ENCODE measurements at places on chromosomes 4 and X.

DNA sequence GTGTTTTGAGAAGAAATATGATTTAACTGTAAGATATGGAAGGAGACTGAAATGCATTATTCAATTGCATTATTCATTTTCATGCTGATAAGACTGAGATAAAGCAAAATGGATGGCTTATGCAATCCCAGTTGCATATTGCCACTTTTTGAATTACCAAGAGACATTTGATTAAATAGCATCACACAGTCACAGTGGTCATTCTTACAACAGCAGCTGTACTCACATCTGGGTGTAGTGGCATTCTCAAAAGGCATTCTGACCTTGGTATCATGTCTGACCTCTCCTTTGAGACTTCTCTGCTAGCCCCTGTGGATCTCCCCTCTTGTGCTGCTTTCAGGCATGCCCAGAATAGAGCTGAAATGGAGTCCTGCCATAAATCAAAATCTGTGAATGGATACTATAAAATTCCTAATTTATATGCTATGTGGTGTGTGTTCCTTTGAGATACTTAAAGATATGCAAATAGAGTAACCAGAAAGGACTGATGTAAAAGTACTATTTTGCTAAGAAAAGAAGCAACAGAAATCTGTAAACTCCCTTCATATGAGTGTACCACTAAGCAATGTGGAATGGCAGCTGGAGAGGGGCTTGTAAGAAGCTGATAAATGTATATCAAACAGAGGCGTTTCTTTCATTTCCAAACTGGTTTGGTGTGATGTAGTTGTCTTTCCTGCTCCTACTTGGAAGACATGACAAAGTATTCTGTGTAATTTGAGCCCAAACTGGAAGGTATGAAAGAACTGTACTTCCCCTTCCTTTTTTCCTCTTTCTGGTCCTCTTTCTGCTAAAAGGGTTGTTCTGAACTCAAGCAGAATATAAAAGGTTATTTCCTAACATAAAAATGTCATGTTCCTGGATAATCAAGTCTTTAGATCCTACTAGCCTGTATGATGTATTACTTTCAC is 25.4 kb upstream of the METAP1 start:
- DNase-seq: no peak

- no peak for DNase-seq
Observed at GRCh38 chr4:124230268-124230667, 482.3 kb downstream of the ANKRD50 start.

GRCh38 chr4:179485781-179486180 is 2043.5 kb upstream of the AGA start:
- no peak for DNase-seq

DNA sequence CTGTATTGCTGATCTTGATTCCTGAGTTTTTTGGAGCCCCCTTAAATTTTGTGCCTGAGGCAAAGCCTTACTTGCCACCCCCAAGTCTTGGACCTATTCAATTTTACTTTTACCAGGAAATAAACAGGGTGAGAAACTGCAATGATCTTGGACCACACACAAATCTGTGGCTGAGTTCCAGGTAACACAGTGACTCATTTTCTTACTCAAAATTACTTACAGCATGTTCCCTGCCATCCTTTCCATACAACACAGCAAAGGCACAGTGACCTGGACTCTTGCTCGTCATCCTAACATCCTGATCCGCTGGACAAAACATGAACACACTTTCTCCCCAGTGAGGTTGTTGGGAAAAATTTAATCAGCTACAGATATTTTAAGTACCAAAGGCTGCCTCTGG is 60.7 kb upstream of the S100G start:
- DNase-seq: no peak

DNA sequence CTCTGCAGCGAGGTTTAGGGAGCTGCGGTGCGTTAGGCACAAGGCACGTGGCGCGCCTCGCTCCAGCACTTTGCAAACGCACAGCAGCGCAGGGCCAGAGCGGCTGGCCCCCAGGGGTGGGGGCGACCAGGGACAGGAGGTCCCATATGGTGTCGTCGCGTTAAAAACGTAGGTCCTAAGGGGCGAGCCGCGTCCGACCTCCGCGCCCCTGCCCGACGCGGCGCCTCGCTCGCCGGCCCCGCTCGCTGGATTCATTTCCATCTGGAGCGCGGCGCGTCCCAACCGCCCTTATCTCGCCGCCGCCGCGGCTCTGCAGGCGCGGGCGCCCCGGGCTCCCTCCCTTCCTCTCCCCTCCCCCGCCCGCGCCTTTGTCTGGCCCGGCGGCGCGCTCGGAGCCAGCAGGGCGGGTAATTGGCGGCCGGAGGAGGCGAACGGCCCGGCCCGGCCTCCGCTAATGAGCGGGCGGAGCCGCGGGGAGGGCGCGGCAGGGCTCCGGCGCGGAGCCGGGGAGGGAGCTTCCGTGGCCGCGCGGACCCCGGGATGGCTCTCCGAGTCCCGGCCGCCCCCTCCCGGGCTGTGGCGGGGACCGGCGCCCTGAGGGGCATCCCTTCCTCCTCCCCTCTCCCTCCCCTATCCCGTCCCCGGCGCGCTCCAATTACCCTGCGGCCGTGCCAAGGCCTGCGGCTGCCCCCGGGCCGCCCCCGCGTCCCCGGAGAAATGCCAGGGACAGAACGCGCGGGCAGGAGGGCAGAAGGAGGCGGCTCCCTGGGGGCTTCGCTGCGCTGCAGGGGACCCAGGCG is 409.0 kb downstream of the BCOR start:
- no peak for DNase-seq

DNA sequence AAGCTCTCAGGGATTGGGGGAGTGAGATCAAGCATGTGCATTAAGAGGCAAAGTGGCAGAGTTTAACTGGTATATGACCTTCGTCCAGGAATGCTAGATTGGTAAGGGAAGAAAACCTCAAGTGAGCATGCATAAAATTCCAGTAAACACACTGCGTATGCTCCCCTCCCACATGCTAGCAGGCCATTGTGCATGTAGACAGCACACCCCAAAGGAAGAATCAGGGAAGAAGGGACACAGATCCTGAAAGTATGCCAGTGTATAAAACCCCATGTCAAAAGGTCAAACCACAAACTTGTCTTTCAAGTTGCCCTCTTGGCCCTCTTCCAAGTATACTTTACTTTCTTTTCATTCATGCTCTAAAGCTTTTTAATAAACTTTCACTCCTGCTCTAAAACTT is 405.2 kb upstream of the CNKSR2 start:
- DNase-seq: no peak

GRCh38 chr4:162364651-162365050 is 200.9 kb upstream of the FSTL5 start:
- no peak for DNase-seq

- no peak for DNase-seq
Observed at GRCh38 chrX:150080497-150080896, 142.2 kb upstream of the EOLA2 start.

- DNase-seq: no peak
Observed at GRCh38 chr4:96775501-96775900, 935.6 kb downstream of the PDHA2 start.

- DNase-seq: no peak
Observed at GRCh38 chr4:128384091-128384520, 96.5 kb upstream of the PGRMC2 start.

DNA sequence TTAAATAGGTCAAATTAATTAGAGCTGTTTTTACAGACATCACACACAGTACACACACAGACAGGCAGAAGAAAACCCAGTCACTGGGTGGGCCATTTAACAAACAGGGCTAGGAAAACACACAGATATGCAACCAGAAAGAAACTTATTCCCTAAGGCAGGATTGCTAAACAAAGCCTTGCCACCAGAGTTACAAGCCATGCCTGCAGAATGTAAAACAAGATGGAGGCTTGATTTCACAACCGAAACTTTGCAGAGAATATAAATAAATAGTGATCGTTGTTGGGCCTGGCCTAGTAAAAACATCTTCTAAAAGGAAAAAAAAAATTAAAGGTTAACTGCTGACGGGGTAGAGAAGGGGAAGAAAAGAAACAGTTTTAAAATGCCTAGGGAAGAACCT is 212.3 kb downstream of the NAP1L3 start:
- no peak for DNase-seq

GRCh38 chrX:9271789-9272525 is 192.9 kb upstream of the TBL1X start:
- no peak for DNase-seq

GRCh38 chrX:18575744-18576143 is 96.2 kb downstream of the RS1 start:
- no peak for DNase-seq

DNA sequence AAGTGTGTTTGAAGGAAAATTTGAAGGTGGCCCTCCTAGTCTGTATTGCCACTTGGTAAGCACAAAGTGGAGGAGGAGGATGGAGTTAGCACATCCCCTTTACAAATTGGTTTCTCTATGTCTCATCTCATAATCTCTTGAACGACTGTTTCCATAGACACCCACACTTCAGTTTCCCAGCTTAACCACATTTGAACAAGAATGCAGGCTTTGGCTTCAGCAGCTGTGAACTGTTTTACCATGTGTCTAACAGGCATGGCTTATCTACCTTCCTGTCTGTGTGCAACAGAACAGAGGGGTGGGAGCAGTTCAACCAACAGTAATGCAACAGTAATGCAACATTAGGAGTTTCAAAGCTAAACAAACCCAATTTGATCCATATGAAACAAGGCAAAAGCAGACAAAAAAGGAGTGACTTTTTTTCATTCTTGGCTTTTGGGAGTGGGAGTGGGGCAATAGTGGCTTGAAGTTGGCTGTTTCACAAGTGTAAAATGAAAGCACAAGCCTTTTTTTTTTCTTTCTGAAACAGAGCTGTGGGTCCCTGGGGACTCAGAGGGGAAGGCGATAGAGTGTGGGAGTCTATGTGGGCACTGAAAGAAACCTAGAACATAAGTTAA is 108.0 kb downstream of the ITM2A start:
- DNase-seq: peak; percentile 82

DNA sequence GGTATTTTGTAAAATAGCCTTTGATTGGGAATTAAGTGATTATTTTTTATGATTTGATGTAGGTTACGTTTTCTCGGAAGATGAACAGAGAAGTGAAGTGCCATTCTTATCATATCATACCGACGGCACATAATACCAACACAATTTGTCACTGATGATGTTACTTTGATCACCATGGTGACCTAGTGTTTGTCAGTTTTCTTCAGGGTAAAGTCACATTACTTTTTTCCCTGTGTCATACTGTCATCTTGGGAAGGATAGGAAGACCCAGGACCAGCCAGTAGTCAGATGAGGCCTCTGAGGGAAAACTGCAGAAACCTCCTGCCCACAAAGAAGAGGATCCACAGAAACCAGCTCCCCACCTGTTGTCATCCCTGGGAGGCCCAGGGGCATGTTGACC is 1.3 kb upstream of the MAGEC1 start:
- DNase-seq: no peak

- no peak for DNase-seq
Observed at GRCh38 chr4:85955620-85956292, 404.1 kb downstream of the MAPK10 start.

DNA sequence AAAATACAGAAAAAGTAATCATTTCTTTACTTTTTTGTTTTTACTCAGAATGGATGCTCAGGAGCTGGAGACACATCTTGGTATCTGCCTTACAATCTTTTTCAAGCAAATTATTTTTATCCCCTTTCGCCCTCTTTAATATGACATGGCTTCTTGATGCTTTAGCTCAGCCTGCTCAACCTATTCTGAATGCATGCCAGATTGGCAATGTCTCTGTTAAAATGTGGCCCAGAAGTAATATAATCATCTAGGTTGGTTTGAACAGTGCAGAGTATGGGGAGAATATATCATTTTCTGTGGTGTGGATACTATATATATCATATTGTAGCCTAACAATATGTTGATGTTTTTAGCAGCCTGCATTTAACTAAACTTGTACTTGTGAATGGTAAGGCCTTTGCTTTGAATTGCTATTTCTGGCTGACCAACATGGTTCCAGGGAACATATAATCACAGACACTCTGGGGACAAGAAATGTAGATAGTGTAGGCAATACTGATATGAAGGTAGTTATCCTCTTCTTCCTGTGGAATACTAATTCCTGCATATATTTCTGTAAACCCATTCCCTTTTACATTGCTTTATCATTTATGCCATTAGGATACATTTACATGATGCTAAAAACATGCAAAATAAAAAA is 282.7 kb downstream of the PPP3CA start:
- no peak for DNase-seq

DNA sequence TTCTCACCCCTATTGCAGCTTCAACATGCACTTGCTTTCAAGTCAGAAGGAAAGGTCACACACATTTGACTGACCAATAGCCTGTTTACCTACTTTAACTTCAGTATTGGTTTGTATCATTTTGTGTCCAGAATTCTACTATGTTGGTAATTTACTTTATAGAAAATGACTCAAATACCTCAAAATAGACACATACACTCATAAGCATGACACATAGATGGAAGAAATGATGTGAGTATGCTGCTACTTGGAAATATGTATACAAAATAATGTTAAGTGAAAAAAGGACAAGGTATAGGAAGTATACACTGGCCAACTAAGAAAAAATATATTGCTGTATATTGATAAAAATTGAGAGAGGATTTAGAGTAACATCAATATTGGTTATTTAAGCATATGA is 98.8 kb upstream of the CASK start:
- no peak for DNase-seq

DNA sequence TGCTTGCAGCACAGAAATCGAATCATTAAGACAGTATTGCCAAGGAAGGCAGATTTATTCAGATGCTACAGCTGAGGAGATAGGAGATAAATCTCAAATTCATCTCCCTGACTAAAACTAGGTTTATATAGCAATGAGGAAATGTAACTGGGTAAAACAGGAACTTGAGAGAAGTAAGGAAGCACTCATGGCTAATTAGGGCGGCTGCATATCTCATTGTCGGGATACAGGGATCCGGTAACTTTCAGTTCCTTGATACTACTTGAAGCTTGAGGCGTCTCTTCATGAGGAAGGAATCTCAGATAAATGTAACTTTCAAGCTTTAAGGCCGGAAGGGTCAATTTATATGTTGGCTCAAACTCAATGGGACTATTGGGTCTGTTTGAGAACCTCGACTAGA is 129.2 kb upstream of the WDR1 start:
- DNase-seq: no peak

- no peak for DNase-seq
Observed at GRCh38 chrX:154408659-154409221, 314 bp downstream of the DNASE1L1 start.

- no peak for DNase-seq
Observed at GRCh38 chrX:72273718-72274117, 3.3 kb downstream of the RPS4X start.

DNA sequence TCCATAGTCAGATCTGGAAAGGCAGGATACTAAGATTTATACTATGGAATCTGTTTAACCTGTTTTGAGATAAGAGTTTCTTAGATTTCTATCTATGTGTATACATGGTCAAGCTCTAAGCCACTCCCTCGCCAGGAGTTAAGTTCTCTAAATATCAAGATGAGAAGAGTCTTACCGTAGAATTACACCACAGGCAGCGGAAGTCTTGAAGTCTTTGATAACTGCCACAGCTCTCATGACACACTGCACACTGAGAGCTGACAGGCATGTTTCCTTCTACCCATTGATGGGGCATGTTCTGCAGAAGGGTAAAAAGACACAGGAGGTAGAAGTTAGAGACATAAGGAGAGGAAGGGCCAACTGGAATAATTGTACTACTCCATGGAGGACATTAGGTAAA is 67.7 kb downstream of the DGKK start:
- DNase-seq: no peak

- peak; percentile 56 for DNase-seq
Observed at GRCh38 chr4:681736-682451, 7.1 kb downstream of the SLC49A3 start.

GRCh38 chr4:147034372-147034771 is 88.7 kb upstream of the TTC29 start:
- DNase-seq: no peak

GRCh38 chrX:101685923-101686322 is 26.3 kb upstream of the ARMCX2 start:
- DNase-seq: no peak

GRCh38 chr4:22483551-22483981 is 32.3 kb downstream of the ADGRA3 start:
- peak; percentile 63 for DNase-seq

All from GM06990 (cell line).